ENCODE measurements at places on chromosomes 6 and 20.

DNA sequence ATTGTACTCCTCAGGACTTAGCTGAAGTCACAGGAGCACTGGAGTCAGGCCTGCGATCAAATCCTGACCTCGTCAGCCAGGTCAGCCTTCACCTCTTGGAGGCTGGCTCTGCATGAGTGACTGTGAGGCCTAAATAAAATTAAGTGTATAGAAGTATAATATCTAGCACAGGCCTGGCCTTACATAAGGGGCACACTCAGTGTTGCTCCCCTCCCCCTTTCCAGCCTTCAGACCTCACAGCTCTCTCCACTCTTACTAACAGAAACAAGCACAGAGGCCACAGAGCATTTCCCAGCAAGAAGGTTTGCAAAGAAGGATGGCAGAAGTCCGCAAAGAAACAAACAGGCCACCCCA, 84.8 kb downstream of the TRERF1 start:
- no peak for DNase-seq

GRCh38 chr6:157570752-157571151, 189.8 kb downstream of the ZDHHC14 start:
- DNase-seq: no peak

DNA sequence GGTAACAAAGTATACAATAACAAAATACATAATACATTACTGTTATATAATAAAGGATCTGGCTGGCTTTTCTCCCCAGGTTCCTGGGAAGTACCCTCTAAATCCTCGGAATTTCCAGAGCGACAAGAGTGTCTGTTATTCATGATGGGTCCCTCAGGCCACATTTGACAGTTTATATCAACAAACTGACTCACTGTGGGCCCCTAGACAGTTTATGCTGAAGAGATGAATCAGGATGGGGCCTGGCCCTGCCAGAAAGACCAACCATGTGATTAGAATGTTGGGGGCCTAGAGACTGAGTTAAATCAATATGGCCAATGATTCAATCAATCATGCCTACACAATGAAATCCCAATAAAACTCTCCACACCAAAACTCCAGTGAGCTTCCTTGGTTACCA, 13.5 kb downstream of the USP45 start:
- DNase-seq: peak; percentile 23

DNA sequence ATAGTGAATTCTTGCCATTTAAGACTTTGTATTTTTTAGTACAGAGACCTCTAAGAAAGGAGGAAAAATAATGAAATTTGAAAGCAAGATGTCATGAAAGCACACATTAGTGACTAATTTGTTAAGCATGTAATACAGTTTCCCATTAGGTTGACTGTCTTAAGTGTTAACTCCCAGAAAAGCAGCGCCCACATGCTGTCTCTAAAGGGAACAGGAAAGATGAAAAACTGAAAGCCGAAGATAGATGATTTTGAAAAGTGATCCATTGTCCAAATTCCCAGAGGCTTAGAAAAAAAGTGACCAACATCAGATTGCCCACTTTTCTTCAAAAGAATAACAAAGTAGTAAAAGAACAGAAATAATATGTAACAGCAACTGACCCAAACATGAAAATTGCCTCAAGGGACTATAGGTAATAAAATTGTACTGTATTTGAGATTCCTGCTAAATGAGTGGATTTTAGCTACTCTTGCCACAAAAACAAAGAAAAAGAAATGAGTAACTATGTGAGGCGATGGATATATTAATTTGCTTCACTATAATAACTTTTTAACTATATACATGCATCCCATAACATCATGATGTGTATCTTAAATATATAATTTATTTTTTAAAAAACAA, 83.2 kb upstream of the OGFRL1 start:
- DNase-seq: peak; percentile 70

GRCh38 chr6:107704347-107705013, 119.6 kb downstream of the SCML4 start:
- DNase-seq: peak; percentile 74

DNA sequence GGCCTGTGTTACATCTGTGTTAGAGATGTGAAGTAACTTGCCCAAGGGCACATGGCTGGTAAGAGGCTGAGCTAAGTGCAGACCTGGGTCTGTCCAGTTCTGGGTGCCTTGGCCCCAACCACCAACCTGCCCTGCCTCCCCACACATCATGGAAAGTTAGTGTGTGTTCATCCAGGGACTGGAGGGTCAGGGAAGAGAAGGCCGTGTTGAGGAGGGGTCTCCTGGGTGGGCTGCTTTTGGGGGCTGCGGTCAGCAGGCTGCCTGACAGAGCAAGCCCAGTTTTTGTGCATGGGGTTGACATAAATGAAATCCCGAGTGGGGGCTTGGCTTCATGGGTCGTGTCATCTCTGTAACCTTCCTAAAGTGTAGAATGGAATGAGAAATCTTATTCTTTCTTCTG, 10.9 kb downstream of the PYGB start:
- DNase-seq: no peak

- no peak for DNase-seq
These were observed 512.7 kb upstream of the ZNF337 start for GRCh38 chr20:26209171-26209941.

DNA sequence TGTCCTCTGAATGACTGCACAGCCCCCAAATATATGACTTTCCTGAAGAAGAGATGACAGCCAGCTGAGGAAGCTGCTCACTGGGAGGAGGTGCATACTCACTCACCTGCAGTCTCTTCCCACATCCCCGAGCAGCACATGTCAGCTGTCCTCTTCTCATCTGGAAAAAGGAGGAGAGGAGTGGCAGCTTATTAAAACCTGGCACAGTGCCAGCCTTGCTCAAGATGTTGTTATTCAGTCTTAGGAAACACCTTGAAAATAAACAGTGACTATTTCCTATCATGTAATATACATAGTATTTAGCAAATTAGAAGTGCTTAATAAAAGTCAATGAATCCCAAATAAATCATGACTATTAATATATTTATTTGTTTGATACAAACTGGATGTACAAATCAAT, 232.9 kb downstream of the EPM2A start:
- DNase-seq: peak; percentile 7

GRCh38 chr20:1885940-1886693, 9.1 kb upstream of the SIRPA start:
- DNase-seq: no peak

DNA sequence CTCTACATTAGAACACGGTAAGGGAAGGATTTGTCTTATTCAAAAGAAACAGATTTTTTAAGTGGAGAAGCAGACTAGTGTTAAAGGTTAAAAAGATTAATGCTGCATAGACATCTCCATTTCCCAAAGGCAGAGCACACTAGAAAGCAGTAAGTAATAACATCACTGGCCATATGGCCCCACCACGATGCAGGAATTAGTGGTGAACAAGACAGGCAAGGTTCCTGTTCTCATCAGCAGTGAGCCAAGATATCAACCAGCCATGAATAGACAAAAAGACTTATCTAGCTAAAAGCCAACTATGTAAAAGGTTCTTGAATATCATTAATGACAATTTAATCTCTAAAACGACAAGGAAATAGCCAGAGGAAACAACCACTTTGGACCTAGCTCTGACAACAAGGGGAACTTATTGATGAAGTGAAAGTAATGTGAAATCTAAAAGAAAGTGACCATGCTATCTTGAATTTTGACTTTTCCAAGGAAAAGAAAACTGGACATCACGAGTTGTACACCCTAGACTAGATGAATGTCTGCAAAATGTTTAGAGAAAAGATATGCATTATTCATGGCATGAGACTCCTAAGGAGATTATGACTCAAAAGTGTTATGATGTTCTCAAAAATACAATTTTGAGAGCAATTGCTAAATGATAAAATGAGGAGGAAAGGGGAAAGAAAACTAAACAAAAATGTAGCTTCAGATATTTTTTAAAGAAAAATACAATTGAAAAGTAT, 157.9 kb upstream of the STXBP5 start:
- peak; percentile 27 for DNase-seq

DNA sequence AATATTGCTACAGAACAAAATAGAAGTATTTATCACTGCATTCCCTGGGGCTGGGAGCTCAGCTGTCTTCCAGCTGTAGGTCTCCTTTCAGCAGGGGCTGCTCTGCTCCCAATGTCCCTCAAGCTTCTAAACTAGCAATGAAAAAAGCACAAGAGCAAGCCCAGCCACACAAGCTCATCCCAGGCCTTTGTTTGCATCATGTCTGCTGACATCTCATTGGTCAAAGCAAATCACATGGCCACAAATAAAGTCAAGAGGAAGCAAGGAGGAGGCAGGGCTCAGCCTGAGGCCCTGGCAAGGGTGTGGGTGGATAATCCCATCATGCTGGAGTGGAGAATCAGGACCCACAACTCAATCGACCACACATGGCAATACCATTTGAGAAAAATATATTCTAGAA, 2.2 kb upstream of the BFSP1 start:
- peak; percentile 72 for DNase-seq

DNA sequence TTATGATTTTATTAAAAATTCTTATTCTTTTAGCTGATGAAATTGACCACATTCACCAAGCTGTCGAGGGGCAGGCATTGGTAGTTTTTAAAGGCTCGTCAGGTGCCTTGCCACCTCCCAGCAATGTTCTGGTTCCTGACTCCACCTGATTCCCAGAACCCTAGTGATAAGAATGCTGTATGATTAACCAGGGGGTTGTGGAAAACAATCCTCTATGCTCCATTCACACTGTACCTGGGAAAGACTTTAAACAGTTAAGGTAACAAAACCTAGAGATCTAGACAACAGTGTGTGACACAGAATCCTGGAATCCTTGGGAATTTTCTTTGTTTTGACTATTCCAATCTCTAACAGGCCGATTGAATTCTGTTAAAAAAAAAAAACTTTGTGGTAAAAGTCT, 165.7 kb upstream of the OLIG3 start:
- no peak for DNase-seq

DNA sequence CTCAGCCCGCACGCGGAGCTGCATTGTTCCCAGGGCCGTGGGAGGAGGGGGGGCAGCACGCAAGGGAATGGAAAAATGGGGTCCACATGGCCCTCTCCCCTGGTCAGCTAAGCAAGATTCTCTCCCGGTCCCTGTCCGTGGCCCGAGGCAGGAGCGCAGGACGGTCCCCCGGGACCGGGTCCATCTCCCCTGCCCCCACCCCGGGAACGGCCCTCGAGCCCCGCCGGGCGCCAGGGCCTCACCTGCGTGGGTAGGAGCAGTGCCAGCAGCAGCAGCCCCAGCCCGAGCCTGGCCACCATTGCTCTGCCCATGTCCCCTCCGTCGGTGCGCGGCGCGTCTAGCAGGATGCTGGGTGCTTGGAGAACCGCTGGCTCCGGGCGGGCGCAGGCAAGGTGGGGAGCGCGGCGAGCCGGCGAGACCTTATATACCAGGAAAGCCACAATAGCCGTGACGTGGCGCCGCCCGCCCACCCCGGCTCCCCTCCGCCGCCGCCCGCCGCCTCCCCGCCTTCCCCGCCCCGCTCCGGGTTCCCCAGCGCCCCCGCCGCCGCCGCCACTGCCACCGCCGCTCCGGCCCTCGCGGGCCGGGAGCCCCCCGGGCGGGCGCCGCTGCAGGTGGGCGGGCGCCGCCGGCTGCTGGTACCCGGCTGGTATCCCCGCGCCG, at the start of gene CD24:
CD24 (minus strand) TSS at position 394 of the 663 bp plus-strand sequence; CDS start at position 311, 83 bp downstream.
- DNase-seq: no peak

DNA sequence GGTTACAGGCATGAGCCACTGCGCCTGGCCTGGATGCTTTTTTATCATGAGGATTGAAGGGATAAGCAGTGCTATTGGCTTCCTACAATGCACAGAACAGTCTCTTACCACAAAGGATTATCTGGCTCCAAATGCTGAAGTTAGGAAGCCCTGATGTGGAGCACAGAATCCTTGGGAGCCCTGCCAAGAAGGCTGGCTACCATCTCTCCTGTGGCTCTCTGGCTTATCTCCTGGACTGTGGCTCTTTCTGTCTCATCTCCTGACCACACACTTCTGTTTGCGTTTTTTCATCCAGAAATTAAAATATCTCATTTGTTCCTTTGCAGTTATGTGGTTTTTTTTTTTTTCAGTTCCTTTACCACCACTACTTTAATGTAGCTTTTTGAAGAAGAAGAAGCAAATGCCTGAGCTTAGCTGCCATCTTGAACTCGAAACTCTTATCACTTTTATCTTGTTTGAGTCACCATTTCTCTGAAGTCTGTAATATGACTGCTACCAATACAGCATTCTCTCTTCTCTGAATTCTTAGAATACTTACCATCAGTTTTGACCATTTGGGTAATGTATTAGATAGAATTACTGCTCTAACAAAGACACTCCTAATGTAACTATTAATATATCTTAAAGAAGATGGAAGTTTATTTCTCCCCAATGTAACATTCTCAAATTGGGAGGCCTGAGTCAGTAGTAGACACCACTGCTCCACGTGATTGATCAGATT, 1044.7 kb downstream of the KIF16B start:
- no peak for DNase-seq

GRCh38 chr20:20360464-20360863, 7.4 kb upstream of the INSM1 start:
- peak; percentile 64 for DNase-seq

DNA sequence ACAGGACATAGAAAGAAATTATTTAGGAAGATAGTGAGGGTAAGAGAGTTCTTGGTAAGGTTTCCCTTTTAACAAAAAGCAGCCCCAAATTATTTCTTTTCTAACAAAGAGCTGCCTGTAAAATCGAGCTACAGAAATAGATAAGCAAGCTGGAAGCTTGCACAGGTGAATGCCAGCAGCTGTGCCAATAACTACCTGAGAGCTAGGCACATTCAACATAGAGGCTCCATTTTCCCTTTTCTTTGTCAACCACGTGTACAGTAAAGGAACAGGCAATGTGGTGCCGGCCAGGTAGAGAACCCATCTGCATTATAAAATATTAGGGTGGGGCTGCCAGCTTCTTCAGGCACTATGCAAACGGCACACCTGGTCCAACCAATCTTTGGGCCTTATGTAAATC, 341.6 kb upstream of the JAG1 start:
- DNase-seq: no peak

DNA sequence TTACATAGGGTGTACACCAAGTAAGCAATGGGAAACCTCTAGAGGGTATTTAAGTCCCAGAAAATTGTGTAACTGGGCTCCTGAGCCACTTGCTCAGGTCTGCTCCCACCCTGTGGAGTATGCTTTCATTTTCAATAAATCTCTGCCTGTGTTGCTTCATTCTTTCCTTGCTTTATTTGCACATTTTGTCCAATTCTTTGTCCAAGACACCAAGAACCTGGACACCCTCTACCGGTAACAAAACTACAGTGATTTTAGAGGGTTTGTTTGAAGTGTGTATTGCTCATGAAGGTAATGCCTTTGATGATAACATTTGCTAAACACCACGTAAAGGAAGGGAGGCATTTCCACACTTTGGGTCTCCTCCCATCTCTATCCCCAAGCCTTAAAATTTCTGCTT, 46.2 kb downstream of the MYB start:
- no peak for DNase-seq

- DNase-seq: peak; percentile 77
These were observed 101.1 kb downstream of the LY86 start for GRCh38 chr6:6689400-6690143.

GRCh38 chr20:24389686-24390085, 79.7 kb upstream of the SYNDIG1 start:
- no peak for DNase-seq
